ENCODE measurements at places on chromosomes 1 and 21.

GRCh38 chr21:34296878-34297277 is 66.9 kb upstream of the KCNE2 start:
- no peak for DNase-seq

- no peak for DNase-seq
These were observed 304.6 kb upstream of the DEPDC1 start for GRCh38 chr1:68801440-68801839.

GRCh38 chr1:101257500-101258325 is 20.9 kb downstream of the S1PR1 start:
- DNase-seq: no peak

GRCh38 chr1:230849451-230850224 is 18.7 kb downstream of the C1orf198 start:
- peak; percentile 92 for DNase-seq

DNA sequence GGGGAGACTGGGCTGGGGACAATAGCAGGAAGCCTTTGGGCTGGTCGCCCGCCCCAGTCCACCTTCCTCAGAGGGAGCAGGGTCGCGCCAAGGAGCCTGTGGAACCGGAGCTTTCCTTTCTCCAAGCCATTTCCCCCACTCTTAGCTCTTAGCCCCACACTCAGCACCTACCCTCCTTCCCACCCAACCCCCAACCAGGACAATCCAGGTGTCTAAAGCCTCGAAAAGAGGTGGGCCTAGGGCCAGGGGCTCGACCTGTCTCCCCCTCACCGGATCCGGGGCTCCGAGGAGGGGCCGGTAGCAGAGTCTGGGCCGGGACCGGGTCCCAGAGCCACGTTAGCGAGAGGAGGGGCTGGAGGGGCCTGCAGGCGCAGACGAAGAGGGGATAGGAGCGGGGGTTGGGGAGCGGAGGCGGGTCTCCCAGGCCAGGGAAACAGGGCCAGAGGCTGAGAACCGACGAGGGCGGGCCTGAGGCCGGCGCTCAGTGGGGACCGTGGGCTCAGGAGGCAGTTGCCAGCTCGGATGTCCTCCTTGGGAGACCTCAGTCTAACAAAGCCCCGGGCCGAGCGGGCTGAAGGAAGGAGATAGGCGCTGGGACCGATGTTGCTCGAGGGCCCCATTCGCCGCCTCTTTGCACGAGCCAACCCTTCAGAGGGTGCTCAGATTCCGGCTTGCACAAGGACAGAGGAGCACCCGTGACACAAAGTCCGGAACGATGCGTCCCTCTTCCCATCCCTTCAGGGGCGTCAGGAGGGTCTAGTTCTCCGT is 943 bp downstream of the SEMA6C start:
- DNase-seq: no peak

DNA sequence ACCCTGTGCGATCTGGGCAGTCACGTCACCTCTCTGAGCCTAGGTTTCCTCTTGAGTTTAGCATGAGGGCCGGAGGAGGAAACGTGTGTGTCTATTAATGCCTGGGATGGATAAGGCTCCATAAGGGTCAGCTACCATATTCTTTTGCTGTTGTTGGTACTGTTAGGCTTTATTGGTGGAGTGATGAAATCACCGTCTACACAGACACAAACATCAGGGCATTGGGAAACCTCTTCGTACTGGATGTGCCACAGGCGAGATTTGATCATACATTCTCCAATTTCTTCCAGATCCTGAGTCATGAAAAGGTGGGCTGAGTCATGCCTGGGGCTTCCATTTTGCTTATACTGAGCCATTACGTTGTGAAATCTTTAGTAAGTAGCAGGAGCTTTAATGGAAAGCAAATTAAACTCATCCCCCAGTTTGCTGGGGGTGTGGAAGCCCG is 24.9 kb upstream of the GRHL3 start:
- DNase-seq: peak; percentile 95

DNA sequence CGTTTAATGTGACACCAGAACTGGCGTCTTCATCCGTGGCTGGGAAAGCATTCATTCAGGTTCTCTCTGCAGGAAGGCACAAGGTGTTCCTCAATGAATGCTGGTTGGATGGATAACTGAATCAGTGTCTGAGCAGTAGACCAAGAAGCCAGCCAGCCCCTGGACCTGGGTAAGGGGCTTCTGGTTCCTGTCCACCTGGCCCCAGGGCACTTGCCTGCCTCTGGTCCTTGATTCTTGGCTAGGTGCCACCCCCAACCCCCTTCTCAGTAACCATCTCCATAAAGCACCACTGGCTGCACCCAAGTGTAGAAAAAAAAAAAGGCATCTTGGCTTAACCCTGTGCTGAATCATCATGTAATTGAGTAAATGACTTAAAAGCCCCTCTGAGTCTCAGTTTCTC is 59.1 kb downstream of the KCND3 start:
- DNase-seq: no peak
